ENCODE measurements at places on chromosomes 16 and 17.
A peak's percentile ranks its signal among the peaks of the same experiment; 100 is the strongest.

DNA sequence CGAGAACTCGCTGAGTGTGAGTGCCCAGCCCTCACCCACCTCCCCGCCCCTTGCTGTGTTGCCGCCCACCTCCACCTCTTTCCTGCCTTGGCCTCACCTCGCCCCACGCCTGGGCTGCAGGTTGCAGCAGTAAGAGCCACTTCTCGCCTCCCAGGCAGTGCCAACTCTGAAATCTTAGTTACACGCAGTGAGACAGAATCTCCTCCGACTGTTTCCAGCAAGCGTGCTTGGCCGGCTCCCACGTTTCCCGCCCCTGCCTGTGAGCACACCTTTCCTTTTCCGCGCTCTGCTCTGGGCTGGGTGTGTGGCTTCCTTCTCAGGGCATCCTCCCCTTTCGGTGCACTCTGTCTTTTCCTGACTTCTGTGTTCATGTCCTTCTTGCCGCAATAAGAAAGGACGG lies 5.7 kb downstream of the ENGASE start:
- DNase-seq: no peak

GRCh38 chr17:80694085-80694991 lies 149.7 kb downstream of the RPTOR start:
- no peak for DNase-seq

DNA sequence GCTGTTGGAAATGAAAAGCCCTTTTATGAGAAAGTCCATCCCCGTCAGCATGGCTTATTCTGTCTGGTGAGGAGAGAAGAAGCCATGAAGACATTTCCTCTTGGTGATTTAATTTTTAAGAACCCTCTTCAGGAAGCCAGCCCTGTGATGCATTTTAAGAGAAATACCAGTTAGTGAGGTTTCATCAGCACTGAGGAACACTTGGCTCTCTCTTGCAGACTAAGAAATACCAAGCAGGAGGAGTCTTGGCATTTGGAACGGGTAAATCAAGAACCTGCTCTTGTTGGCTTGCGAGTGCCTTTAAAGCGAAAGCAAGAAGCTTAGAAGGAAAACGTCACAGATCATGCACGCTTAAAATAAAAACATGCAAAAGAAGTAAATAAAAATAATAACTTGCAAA lies 17.5 kb downstream of the RAB11FIP3 start:
- no peak for DNase-seq

DNA sequence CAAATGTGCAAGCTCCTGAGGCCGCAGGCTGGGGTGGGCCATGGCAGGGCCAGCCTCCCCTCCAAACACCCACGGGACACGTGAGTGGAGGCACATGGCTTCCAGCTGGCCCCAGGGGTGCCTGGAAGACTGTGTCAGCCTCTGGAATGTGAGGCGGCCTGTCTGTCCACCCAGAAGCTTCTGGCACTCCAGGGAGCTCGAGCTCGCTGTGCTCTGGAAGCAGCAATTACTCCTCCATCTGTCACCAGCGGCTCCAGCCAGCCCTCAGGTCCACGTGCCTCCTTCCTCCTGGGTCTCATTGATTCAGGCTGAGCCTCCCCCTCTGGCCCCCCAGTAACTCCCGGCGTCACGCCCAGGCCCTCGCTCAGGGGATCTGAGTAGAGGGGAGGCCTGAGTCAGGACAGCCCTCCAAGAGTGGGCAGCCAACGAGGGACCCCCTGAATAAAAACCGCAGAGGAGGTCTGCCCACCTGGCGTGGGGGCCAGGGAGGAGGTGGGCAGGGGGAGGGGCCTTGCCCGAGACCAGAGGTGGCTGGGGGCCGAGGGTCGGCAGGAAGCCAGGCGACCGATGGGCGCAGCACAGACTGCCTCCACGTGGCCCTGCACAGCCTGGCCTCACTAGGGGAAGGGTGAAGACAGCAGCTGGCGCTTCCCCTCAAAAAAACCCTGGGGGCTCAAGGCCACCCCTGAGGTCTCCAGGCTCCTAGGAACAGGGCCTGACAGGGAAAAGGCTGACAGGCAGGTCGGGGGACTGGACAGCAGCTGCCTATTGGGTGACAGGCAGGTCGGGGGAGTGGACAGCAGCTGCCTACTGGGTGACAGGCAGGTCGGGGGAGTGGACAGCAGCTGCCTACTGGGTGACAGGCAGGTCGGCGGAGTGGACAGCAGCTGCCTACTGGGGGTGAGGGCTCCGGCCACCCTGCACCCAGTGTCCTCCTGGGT lies 11.9 kb downstream of the PIEZO1 start:
- DNase-seq: peak; percentile 96

DNA sequence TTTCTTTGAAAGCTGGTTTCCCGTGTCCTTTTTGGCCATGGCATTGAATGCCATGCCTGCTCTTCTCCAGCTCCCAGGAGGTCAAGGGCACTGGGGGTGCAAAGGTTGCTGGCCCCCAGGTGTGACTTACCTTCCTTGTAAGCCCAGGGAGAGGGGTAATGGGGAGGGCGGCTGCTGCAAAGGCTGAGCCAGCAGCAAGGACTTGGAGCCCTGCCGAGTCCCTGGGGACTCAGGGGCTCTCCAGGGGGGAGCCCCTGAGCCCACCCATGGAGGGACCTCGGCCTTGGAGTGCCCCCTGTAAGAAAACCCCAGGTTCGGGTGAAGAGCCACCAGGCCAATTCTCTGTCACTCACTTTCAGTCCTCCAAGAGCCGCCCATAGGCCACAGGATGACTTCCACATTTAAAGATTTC lies 5.9 kb upstream of the CCL22 start:
- no peak for DNase-seq

GRCh38 chr17:75524970-75525805 lies at the start of gene LLGL2:
TSS of gene LLGL2 (plus strand) at chr17:75525697. CDS start at chr17:75543427, 17,730 bp downstream.
- peak; percentile 49 for DNase-seq

- no peak for DNase-seq
Measured at GRCh38 chr16:677316-678190, 2.1 kb downstream of the RHBDL1 start.

GRCh38 chr17:35807371-35808144 lies 1.7 kb upstream of the TAF15 start:
- peak; percentile 81 for DNase-seq

GRCh38 chr16:70679671-70680494 lies 6.0 kb downstream of the MTSS2 start:
- DNase-seq: peak; percentile 36

DNA sequence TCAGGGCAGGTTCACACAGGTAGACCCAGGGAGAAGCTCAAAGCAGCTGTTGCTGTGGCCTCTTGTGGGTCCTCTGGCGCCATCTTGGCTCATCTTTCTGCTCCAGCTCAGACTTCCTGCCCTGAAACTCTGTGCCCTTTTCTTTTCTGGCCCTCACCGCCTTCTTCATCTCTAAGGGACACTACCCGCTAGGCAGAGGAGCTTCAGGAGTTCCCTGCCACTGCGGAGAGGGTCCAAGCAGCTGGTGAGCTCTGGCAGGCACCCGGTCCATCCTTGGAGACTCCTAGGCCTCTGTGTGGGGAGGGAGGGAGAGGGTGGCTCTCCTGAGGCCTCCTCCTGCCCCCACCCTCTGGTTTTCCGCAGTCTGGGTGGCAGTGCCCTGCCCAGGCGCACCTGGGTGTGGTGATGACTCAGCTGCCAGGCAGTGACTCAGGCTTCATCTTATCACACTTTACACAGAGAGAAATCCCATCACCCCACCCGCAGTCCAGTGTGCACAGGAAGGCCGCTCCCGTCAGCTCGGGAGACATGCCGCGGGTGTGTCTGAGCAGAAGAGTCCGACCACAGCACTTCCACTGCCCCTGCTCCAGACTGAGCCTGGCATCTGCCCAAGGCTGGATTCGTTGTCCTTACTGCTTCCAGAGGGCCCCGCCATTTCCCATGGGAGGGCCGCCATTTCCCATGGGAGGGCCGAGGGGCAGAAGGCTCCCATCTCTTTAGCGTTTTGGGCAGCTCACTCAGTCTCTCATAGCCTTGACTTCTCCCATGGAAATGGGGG lies 7.3 kb downstream of the NT5C start:
- peak; percentile 20 for DNase-seq

GRCh38 chr16:88907768-88908167 lies 41.3 kb upstream of the PABPN1L start:
- DNase-seq: peak; percentile 28

GRCh38 chr17:21253646-21254441 lies 634 bp upstream of the NATD1 start:
- DNase-seq: no peak

GRCh38 chr17:71436479-71436878 lies 684.3 kb upstream of the SOX9 start:
- no peak for DNase-seq

- no peak for DNase-seq
Measured at GRCh38 chr17:9255833-9256232, 234.5 kb downstream of the NTN1 start.

Data from fibroblast of skin of right biceps (primary cell).